Mesenteric fat pad (tissue), 1 donor: ENCODE measurements at places on chromosomes 13 and 19. TPM values are rescaled to one million over a fixed set of nuclear protein-coding genes. Genes with fewer than 3 reads are reported as not detected.

- DNase-seq: no peak
Measured at GRCh38 chr13:55887561-55887960, 1253.2 kb upstream of the PRR20A start.

DNA sequence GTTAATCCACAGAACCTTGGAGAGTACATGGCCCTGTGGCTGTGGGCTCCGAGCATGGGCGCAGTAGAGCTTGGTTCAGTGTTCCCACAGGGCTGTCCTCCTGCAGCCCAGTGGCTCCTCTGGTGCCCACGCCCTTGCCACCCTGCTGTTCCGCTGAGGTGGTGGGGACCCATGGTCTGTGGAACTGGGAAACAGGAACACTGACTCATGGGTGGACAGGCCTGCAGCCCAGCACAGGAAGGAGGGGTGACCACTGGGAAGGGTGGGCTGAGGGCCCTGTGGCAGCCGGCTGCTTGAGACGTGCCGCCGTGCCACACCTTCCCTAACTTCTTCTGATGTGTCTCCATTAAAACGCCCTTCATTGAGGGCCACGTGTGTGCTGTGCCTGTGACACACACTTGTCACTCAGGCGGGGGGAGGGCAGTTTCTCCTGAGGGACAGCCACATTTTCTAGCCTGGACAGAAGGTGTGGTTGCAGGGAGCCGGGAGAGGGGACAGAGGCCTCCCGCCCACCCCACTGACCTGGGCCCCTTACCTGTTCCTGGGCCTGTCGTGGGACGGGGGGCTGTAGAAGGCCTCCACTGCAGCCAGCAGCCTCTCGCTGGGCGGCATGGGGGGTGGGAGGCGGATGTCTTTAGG, 21.1 kb downstream of the CHERP start:
- DNase-seq: no peak

- DNase-seq: no peak
Measured at GRCh38 chr19:1164684-1165531, 9.2 kb downstream of the SBNO2 start.

- DNase-seq: peak; percentile 93
Measured at GRCh38 chr19:8423817-8424223, 10.7 kb downstream of the MARCHF2 start.

DNA sequence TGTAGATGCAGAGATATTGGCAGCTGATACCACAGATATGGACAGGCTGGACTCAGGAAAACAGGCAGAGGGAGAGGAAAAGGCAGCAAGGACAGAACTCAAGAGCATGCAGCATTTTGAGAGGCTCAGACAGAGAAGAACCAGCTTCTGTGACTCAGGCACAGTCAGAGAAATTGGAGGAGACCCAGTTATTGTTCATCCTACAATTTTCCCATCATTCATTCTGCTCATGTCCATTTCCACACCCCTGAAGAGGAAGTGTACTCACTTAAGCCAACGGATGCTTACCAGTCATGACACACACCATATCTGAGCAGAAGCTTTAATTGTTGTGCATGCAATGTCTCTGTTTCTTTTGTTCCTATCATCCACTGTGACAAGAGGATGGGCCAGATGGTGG, 359.8 kb upstream of the HTR2A start:
- no peak for DNase-seq

Gene SLC17A7
- total RNA-seq: 2.3 TPM

Gene IFI30
- total RNA-seq: 236 TPM

Gene CD79A
- total RNA-seq: 0.61 TPM

Gene ZNF558
- total RNA-seq: 18.5 TPM
